ENCODE measurements at places on chromosomes 5 and 9. TPM values are rescaled to one million over a fixed set of nuclear protein-coding genes. Genes with fewer than 3 reads are reported as not detected.

GRCh38 chr9:32578976-32579375, 6.0 kb upstream of the NDUFB6 start:
- DNase-seq: no peak

DNA sequence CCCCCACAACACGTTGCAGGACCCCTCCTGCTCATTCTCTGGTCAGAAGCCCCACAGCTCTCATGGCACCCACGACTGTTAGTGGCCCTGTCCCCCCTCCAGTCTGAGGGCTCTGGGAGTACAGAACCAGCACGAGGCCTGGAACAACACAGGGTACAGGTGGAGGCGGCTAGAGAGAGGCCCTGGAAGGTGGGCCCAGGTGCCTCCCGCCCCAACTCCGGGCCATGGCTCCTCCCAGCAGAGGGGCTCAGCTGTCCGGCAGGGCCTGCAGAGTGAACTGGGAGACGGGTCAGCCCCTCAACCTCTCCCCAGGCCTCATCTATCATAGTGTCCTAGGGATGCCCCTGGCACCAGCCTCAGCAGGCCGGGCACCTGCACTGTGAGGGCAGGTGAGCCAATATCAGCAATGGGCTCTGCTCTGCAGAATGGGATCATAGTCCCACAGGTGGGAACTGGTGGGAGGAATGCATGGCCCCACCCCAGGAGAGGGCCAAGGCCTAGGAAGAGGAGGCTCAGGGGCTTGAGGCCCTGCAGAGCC, 58.6 kb downstream of the BARX1 start:
- no peak for DNase-seq

GRCh38 chr5:43037636-43038495, 2.3 kb downstream of the ANXA2R start:
- DNase-seq: no peak

DNA sequence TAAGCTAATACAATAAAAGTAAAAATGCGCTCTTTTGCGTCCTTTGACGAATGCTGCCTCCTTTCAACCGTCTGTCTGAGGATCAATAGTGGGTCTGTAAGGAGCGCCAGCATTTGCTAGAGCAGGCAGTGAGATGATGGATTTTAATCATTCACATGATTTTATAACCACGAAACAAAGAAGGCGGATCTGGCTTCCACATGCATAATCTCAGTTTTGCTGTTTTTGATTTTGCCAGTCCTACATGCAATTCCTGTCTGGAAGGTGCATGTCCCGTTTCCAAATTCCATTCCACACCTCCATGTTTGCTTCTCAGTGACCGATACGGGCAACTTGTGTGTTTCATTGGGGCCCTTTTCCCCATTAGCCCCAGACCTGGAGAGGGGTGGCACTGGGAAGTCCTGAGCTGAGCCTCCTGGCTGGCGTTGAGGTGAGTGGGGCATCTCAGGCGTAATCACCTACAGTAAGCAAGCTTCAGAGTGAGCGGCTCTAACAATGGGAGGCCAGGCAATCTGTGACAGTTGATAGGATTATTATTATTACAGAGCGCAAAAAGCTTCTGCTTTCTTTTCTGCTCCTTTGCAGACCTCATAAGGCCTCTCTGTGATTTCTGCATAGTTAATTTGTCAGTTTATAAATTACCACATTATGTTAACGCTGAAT, 405.4 kb downstream of the ZSWIM6 start:
- DNase-seq: no peak

DNA sequence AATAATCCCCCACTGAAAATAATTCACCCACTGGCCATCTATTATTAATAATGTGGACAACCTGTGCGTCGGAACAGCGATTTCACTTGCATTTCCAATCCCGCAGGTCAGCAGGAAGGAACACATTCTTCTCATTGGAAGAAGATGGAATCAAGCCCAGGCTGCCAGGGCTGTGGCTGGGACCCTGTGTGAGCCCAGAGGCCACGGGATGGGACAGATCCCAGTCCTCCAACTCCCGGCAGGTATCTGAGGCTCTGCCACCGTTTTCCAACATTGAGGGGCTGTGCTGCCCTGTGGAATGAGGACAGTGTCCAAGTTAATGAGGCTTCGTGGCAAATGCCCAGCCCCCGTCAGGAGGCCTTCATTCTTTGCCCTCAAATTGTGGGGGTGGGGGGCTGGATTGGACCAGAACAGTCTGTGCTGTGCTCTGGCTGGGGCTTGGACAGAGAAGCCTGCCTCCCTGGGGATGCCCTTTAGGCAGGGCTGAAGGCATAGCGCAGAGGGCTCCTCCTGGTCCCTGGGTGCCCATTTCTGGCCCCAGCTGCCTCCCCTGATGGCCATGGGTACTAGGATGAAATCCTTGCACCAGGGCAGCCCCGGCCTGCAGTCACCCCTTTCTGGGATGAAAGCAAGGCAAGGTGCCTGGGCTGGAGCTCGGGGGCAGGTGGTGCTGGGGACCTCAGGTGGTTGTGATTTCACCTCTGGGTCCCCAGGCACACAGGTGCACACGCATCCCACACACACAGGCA, 195.0 kb upstream of the PPP1R26 start:
- no peak for DNase-seq

GRCh38 chr5:82346399-82347165, 68.4 kb upstream of the RPS23 start:
- DNase-seq: no peak

GRCh38 chr5:179241764-179242370, 103.4 kb downstream of the ADAMTS2 start:
- DNase-seq: no peak

The SLC31A1 gene
- total RNA-seq: 11.1 TPM

The NPR3 gene
- total RNA-seq: 51.0 TPM

The MPDZ gene
- total RNA-seq: 61.5 TPM

The CTNND2 gene
- total RNA-seq: 8.6 TPM

The FST gene
- total RNA-seq: 0.70 TPM

The C5orf63 gene
- 1.7 TPM for total RNA-seq
